Testis (tissue), 5 donors: ENCODE measurements at places on chromosomes 7 and 10.

GRCh38 chr10:44520651-44521050 is 135.8 kb upstream of the CXCL12 start:
- no peak for DNase-seq

DNA sequence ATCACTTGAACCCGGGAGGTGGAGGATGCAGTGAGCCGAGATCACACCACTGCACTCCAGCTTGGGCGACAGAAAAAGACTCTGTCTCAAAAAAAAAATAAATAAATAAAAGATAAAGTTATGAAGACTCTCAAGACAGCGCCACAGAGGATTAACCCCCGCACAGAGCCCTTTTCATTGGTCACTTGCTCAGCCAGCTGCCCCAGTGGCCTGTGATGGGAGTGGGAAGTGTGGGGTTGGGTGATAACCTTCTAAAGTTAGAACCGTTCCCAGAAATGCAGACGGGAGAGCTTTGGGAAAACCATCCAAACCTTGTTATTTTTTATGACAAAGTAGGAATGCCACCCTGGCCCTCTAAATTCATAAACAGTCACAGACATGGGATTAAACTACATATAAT is 57.4 kb downstream of the PARP12 start:
- DNase-seq = no peak

DNA sequence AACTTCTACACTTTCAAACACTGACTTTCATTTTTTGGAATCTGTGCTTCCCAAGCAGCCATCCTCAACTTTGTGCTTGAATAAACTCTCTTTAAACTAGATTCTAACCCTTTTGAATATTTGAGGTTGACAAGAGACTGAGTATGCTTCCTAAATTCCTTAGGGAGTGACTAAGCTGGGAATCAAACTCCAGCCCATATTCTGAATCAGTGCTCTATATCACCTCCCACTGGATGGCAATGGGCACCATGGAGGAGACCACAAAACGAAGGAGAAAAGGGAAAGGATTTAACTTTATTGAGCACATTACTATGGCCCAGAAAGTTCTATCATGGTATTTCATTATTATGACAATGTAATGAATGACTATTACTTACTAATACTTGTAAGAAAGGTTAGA is 17.2 kb upstream of the SLC26A4 start:
- no peak for DNase-seq

GRCh38 chr10:77436257-77436975 is 201.2 kb downstream of the KCNMA1 start:
- no peak for DNase-seq
